ENCODE measurements at places on chromosomes 12 and 14. TPM values are rescaled to one million over a fixed set of nuclear protein-coding genes. Genes with fewer than 3 reads are reported as not detected.

The NEUROD4 gene
- not detected for total RNA-seq

DNA sequence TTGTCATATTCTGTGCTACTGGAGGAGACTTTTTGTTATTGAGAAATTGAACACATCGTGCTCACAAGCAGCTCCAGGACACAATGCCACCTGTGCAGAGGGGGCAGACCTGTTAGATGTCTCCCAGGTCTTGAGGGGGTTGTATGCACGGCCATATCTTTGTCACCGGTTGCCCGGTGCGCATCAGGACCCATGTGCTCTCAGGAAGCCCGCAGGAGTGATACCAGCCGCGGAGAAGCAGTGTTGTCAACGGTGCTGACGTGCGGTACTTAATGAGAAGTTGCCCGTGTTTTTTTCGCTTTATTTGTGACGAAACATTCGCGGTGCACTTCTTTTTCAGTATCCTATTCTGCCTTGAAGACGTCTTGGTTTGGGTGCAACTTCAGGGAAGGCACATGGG is 128.2 kb upstream of the RTL1 start:
- no peaks in the 10 kb centered on the region for H3K4me1 ChIP-seq
- no peak overlapping the region for H3K27ac ChIP-seq
- no peak overlapping the region for H3K4me3 ChIP-seq
- no peaks in the 10 kb centered on the region for H3K36me3 ChIP-seq
- peak; percentile 2 for DNase-seq
- no peaks in the 10 kb centered on the region for H3K27me3 ChIP-seq

DNA sequence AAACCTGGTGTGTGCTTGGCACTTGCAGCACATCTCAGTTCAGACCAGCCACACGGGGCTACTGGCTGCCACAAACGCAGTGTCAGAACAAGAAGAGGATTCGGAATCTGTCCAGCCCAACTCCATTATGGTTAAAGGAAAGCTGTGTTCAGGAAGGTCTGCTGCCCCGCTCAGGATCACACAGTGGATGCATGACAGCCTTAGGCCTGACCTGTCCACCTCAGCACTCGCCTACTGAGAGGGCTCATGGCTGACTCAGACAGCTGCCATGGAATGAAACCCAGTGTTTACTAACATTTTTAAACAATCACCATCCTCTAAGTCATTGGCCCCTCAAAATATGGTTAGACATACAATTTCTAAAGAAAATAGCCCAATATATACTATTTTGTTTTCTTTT is 5.6 kb upstream of the NIN start:
- H3K27me3 ChIP-seq, result peaks cover 5% of the 10 kb centered on the region
- DNase-seq, result no peak
- no peak overlapping the region for H3K4me3 ChIP-seq
- no peak overlapping the region for H3K27ac ChIP-seq

- H3K27me3 ChIP-seq, result no peaks in the 10 kb centered on the region
- peaks cover 15% of the 10 kb centered on the region for H3K4me1 ChIP-seq
- H3K27ac ChIP-seq, result no peak overlapping the region
- DNase-seq, result no peak
- H3K4me3 ChIP-seq, result no peak overlapping the region
- peaks cover 5% of the 10 kb centered on the region for H3K36me3 ChIP-seq
Measured at GRCh38 chr12:31584782-31585181, 6.2 kb downstream of the DENND5B start.

GRCh38 chr12:106645074-106645421 is 62.2 kb downstream of the RFX4 start:
- H3K36me3 ChIP-seq, result no peaks in the 10 kb centered on the region
- H3K27ac ChIP-seq, result no peak overlapping the region

DNA sequence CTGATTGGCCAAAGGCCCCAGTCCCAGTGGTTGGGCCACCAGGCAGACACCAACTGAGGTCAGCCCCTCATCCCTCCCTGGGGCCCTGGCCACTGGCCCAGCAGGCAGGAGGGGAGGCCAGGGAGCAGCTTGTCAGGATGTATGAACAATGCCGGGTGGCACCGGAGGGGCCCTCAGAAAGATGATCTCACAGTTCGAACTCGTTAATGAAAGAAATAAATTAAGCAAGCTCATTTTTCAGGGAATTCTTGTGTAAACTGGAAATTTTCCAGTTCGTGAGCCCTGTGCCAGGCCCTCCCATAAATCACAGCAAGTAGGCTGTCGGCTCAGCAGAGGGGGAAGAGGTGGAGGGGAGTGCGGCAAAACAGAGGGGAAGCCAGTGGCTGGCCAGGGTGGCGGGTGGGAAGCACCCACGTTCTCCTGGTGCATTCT is 177.0 kb upstream of the VASH1 start:
- H3K36me3 ChIP-seq, result no peaks in the 10 kb centered on the region
- H3K4me1 ChIP-seq, result no peaks in the 10 kb centered on the region
- H3K27ac ChIP-seq, result no peak overlapping the region
- no peak overlapping the region for H3K4me3 ChIP-seq
- no peak for DNase-seq

- no peaks in the 10 kb centered on the region for H3K36me3 ChIP-seq
- no peaks in the 10 kb centered on the region for H3K27me3 ChIP-seq
- H3K27ac ChIP-seq, result peak overlapping the region; percentile 100
- no peak for DNase-seq
- H3K4me1 ChIP-seq, result peaks cover 65% of the 10 kb centered on the region
- H3K4me3 ChIP-seq, result no peak overlapping the region
Measured at GRCh38 chr12:124185971-124186686, 108.8 kb upstream of the RFLNA start.
